ENCODE measurements at places on chromosomes 6 and 20.

GRCh38 chr6:17640477-17640917 lies 40.4 kb downstream of the FAM8A1 start:
- no peak for DNase-seq

GRCh38 chr6:31979238-31979898 lies 2.5 kb upstream of the C4A start:
- no peak for DNase-seq

- DNase-seq, result no peak
Observed at GRCh38 chr6:88244721-88245120, 78.6 kb upstream of the CNR1 start.

- DNase-seq, result no peak
Observed at GRCh38 chr20:14337400-14338171, at the start of gene FLRT3. TSS of gene FLRT3 (minus strand) at chr20:14337612. CDS start at chr20:14327506, 10,106 bp downstream.

- no peak for DNase-seq
Observed at GRCh38 chr6:32973144-32974015, 5.0 kb downstream of the BRD2 start.

GRCh38 chr6:6881438-6882225 lies 226.1 kb upstream of the RREB1 start:
- DNase-seq, result no peak

- no peak for DNase-seq
Observed at GRCh38 chr6:144268794-144269349, 16.3 kb upstream of the UTRN start.

GRCh38 chr20:33719277-33719988 lies 677 bp downstream of the PXMP4 start:
- no peak for DNase-seq

DNA sequence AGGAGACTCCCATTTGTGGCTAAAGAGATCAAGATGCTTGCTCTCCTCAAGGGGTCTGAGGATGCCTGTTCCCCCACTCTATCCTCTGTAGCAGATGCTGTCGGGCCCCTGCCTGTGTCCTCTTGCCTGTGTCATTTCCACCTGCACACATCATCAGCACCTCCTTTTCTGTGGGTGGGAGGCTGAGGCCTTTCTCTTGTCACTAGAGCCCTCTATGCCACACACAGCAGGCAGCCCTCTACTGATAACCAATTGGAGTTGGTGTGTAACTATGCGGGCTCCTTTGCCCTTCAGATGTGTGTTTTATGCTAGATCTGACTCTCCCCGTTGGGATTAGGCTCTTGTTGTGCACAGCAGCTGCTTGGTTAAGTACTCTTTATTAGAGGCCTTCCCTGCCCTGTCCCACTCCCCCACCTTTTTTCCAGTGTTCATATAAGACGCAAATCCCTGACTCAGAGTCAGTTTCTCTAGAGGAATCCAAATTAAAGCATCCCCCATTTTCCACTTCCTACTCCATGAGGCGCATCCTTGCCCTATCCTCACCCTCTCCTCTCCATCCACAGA lies 7.7 kb downstream of the TREML2 start:
- no peak for DNase-seq

DNA sequence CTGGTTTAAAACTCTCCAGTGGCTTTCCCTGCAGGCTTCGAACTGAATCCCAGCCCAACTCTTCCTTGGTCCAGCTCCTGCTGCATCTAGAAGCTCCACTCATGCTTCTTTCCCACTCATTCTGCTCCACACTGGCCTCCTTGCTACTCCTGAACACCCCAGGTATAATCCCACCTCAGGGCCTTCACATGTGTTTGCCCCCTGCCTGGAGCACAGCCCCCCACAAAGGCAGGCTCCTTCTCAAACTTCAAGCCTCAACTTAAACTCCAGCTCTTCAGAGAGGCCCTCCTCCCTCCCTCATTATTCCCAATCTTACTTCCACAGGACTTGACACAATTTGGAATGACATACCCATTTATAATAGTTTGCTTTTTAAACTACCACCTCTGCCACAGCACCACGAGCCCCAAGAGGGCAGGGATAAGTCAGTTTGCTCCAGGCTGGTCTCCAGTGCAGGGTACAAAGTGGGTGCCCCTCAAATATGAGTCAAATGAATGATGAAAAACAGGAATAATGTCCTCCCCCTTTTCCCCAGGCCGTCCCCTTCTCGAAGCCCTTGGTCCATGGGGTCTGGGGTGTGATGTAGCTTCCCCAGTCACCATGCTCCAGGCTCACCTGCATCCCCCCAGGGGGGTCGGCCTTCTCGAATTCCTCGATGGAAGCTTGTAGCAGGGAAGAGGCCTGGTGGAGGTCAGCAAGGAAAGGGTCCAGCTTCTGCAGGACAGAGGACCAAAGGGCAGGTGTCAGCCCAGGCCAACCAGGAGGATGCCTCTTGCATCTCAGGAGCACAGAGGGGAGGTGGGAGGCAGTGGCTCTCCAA lies 37.4 kb downstream of the KIAA1755 start:
- DNase-seq, result no peak

- no peak for DNase-seq
Observed at GRCh38 chr20:63745961-63746731, 6.6 kb downstream of the SLC2A4RG start.

DNA sequence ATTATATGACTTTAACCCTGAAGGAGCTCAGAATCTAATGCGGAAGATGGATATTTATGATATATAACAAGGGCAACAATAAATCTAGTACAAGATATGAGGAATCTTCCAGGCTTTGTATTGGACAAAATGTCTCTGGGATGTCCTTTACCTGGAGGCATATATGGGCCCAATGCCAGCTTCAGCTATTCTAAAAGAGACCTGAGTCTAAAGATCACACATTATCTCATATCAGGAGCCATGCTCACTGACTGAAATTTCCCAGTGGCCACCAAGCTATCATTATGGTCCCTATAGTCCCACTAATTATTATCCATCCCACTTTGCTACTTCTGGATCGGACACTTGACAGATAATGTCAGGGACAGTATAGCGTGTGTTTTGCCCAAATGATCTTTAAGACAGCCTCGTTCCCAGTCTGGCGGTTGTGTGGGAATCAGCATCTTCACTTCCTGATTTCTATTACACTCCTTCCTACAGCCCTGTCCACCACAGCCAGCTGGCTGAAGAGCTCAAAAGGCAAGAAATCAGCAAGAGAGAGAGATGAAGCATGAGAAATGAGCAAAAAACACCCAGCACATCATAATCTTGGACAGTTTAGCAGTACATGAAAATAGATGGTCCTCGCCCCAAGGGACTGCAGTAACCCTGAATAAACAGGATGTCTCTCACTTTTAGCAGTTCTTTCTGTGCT lies 34.9 kb downstream of the KLHL31 start:
- no peak for DNase-seq

GRCh38 chr20:19566226-19566945 lies 191.7 kb upstream of the RIN2 start:
- DNase-seq, result no peak

DNA sequence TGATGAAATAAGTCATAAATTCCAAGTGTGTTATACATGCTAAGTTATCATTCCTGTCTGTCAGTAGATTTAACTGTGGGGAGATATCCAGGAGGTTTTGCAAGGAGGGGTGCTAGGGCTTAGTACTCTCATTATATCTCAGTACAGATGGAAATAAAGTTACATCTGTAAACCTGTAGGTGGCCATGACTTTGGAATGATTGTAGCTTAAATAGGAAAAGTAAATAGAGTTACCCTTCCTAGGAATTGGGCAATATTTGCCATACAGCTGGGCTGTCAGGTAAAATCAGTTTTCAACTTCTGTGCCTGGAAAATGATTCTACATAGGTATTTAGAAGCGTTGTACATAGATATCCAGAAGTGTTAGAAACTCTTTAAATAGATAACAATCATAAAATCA lies 19.8 kb upstream of the TGM3 start:
- no peak for DNase-seq

DNA sequence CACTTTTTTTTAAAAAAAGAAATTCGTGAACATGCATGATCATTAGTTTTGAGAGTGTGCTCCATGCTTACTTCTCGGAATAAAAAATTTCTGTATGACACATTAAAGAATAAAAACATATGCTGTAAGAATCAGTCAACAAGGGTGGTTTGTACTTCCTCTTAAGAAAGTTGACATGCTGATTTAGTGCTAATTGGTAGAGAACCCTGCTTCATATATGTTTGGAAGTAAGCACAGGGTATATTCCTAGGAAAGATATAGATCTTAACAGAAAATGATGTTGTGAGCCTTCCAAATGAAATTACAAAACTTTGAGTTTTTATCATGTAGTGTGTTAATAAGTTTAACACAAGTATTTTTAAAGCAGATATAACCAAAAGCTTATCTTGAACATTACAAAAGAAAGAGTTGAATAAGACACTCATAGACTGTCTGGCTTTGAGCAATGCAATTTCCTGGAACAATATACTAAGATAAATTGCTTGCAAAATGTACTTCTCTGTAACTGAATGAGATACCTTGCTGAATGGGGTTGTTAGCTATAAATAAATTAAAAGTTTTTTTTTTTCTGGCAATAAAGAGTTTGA lies 13.8 kb upstream of the VIP start:
- DNase-seq, result no peak

DNA sequence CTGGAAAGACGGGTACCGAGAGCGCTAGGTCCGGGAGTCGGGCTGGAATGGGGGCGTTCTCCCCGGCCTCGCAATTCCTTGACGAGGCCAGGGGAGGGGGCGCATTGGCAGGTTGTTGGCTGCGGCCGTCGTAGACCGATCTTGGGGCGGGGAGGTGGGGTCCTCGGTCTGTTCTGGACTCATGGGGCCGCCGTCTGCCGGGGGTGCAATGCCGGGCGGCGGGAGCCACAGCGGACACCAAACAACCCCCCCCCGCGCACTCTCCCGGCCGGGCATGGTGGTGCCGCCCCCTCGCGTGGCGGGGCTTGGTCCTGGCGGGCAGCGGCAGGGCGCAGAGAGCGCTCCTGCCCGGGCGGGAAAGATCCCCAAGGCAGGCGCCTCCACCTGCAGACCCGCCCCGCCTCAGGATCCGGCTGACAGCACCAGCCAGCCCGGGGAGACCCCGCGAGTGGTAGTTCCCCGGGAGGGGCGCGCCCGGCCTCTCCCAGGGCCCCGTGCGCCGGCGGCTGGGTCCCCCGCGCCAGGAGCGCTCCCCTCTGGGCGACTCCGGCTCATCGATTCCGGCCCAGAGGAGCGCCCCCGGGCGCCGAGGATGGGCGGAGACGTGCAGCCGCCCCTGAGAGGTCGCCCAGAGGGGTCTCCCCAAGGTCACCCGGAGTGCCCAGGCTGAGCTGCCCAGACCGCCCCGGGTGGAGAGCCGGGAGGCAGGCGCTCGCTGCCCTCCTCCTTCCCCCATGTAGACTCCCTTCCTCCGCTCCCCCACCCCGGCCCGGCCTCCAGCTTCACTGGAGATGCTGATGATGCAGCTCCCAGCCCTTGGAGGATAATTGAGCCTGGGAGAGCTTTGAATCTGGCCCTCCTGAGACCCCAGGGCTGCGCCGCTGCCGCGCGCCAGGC lies 709 bp downstream of the PPP1R16B start:
- DNase-seq, result peak; percentile 67

GRCh38 chr20:2206957-2207769 lies 88.6 kb upstream of the TGM3 start:
- DNase-seq, result peak; percentile 67

DNA sequence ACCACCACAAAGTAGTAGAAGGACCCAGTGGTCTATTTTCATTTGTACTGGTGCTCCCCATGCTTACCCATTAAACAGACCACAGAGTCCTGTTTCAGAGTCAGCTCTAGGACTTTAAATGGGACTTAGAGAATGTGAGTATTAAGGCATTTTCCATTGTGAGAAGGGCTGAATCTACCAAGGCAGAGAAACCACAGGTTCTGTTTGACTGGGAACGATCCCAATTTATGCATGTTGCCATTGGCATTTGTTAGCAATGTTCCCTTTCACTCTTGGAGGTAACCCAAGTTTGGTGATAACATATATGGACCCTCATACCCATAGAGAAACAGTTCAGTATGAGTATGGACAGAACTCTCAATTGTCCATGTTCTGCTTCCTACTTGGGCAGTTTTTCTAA lies 672.8 kb downstream of the KIF16B start:
- no peak for DNase-seq

DNA sequence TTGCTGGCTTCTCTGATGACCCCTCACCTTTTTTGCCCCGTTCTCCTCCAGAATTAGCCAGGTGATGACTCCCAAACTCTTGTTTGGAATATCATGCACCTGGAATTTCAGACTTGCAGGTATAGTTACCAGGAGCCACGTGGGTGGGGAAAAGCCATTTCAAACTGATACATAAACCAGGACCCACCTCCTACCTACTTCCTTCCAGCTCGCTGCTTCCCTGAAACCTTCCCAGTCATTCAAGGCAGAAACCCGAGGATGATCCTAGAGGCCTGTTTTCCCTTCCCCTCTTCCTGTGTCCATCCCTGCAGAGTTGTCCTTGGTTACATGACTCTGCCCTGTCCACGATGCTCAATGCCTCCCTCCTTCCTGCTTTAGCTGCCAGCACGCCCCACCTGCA lies 101.9 kb downstream of the MTHFD1L start:
- DNase-seq, result no peak

DNA sequence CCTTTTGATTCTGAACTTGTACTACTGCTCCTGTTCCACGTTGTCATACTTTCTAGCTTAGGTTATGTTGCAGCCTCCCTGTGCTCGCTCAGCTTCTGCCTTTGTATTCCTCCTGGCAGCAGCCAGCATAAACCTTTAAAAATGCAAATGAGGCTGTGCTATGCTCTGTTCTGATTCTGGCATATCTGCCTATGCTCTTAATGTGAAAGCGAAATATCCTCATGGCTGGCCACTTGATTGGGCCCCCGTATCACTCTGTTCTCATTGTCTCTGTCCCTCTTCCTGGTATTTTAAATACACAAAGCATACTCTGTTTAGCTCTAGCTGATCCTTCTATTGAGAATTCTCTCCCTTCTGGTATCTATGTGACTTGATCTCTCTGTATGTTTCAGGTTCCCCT lies 139.0 kb downstream of the JARID2 start:
- DNase-seq, result no peak

- no peak for DNase-seq
Observed at GRCh38 chr20:46400253-46400652, 6.2 kb downstream of the ELMO2 start.

DNA sequence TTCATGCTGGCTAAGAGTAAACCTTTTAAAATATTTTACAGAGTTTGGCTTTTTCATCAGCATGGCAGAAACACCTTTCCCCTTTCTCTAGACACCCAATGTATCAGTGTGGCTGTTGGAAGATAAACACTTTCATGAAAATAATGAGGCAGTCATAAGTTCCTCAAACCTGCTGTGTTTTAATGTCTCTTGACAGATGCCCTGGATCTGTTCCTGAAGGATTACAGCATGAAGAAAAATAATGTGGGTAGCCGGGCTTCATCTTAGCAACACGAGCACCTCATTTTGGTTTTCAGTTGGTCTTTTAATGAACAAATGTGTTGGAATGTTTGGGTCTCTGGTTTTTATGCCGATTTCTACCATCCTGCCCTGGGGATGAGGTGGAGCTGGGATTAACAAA lies 45.5 kb upstream of the UNC93A start:
- DNase-seq, result no peak

GRCh38 chr6:136640132-136640915 lies 90.1 kb upstream of the MAP7 start:
- no peak for DNase-seq

- no peak for DNase-seq
Observed at GRCh38 chr20:47611785-47612184, 110.1 kb downstream of the NCOA3 start.

GRCh38 chr20:8633366-8633765 lies 435.5 kb upstream of the PLCB4 start:
- DNase-seq, result no peak

- no peak for DNase-seq
Observed at GRCh38 chr6:25250878-25251277, 28.3 kb upstream of the CARMIL1 start.

GRCh38 chr6:144469144-144469575 lies 184.0 kb downstream of the UTRN start:
- DNase-seq, result no peak

- DNase-seq, result no peak
Observed at GRCh38 chr6:152166897-152167296, 359.4 kb downstream of the ESR1 start.

Measured in activated T-cell treated with anti-CD3 and anti-CD28 coated beads, Interleukin-2, amount 50 U/mL, for 1 hour (primary cell).